ENCODE measurements at places on chromosomes 6 and 20.

DNA sequence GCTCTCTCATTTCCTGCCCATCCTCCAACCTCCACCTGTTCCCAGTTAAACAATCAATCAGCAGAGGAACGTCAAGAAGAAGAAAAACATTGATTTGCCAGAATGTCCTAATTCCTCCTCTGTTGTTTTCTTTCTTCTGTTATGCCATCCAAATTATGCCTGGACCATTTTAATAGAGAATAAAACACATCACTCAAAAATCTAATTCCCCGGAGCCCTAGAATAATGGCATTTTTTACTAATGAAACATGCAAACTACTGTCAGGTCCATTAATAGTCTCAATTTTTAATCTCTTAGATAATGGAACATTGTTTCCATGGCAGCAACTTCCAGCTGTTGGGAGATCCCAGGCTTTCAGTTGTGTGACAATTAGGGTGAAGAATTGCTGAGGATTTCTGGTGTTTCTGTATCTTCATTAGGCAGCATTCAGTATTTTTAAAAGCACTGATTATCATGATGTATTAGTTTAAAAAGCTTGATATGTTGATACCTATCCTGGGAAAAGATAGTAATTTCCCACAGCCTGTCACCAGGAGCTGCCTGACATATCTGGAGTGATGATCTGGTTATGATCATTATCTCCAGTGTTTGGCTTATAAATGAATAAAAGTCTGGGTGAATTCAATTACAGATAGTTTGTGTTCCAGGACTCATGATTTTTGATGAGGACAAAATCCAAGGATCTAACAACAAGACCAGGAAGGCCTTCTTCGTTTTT is 209.8 kb downstream of the TPBG start:
- no peak for DNase-seq

GRCh38 chr20:46894971-46895905 is 595 bp downstream of the EYA2 start:
- no peak for DNase-seq

GRCh38 chr6:132298344-132298949 is 102.8 kb downstream of the MOXD1 start:
- DNase-seq = no peak

DNA sequence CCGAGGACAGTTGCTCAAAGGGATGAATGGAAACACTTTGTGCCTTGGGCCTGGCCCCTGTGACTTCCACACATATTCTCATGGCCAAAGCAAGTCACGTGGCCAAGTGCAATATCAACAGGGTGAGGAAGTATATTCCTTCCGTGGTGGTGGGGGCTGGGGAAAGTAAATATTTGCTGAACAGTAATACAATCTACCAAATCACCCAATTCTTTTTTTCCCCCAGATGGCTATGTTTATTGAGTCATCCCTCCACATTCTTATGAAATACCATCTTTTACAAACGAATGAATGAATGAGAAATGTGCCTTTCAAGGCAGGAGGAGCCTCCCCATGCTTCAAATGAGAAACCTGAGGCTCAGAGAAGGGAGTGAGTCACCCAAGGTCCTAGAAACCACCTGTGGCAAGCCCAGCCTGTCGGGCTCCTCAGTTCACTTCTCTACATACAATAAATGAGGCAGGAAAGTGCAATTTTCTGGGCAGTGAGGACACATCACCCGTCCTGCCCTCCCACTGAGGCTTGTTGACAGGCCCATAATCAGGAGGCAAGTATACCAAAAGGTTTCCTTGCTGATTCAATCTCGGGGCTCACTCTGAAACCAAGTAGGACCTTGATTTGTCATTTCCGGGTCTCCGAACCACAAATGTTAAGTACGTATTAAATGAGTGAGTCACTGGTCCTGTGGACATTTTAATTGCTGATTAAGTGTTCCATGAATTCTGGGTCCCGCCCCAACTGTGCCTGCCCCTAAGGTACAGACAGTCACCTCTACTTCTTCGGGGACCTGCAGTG is 25.3 kb upstream of the TOP1 start:
- peak; percentile 73 for DNase-seq

- DNase-seq = no peak
Measured at GRCh38 chr6:44258921-44259320, 1.6 kb upstream of the SLC35B2 start.

DNA sequence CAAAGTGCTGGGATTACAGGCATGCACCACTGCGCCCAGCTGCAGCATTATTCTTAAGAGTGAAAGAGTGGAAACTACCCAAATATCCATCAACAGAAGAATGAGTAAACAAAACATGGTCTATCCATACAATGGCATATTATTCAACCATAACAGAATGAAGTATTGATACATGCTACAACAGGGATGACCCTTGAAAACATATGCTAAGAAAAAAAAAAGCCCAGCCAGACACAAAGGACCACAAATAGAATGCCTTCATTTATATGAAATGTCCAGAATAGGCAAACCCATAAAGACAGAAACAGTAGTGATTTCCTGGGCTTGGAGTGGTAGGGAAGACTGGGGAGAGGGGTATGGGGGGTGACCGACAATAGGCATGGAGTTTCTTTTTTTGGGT is 7.1 kb downstream of the TUBB2B start:
- DNase-seq = no peak

DNA sequence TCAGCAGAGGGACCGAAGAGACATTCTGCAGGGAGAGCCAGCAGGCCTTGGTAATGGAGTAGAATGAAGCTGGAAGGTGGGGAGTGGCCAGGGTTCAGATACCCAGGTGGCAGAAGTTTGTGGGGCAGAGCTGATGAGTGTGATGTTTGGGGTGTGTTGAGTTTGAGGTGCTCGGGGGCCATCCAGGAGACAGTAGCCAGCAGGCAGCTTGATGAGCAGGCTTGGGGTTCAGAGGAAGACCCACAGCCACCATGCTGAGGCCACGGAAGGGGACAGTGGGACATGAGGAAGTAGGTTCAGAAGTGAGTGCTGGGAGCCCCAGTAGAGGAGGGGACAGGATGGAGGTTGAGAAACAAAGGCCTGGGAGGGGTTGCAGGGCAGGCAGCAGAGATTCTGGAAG is 11.1 kb upstream of the FOXS1 start:
- no peak for DNase-seq

- DNase-seq = no peak
Measured at GRCh38 chr6:5403076-5403475, 141.8 kb downstream of the FARS2 start.
